ENCODE measurements at places on chromosomes 2 and 18. TPM values are rescaled to one million over a fixed set of nuclear protein-coding genes. Genes with fewer than 3 reads are reported as not detected.

TUBA4B gene
- total RNA-seq = not detected

DSG4 gene
- not detected for total RNA-seq

RTN4 gene
- 355 TPM for total RNA-seq

LIPG gene
- total RNA-seq = 2.2 TPM

LHCGR gene
- total RNA-seq = not detected

FAM237A gene
- total RNA-seq = not detected

SLC19A3 gene
- 0.36 TPM for total RNA-seq

ZCCHC2 gene
- total RNA-seq = 10.1 TPM

SNTG2 gene
- total RNA-seq = 2.1 TPM

THADA gene
- total RNA-seq = 38.0 TPM

CFAP65 gene
- not detected for total RNA-seq

GRCh38 chr2:30222636-30223360 is 8.5 kb upstream of the LBH start:
- DNase-seq = peak; percentile 58

DNA sequence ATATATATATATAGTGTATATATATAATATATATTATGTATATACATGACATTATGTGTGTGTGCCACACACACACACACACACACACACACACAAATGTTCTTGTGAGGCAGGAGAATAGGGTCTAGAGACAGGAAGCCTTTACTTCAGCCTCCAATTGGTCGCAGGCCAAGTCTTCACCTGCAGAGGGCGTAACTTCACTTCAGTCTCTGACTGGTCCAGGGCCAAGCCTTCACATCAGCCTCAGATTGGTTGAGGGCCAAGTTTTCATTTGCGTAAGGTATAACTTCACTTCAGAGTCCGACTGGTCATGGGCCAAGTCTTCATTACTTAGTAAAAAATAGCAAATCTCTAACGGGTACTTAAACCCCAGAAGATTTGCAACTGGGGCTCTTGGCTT is 13.2 kb upstream of the SS18 start:
- peak; percentile 43 for DNase-seq

- DNase-seq = no peak
Measured at GRCh38 chr2:214649440-214650205, 159.9 kb downstream of the BARD1 start.

DNA sequence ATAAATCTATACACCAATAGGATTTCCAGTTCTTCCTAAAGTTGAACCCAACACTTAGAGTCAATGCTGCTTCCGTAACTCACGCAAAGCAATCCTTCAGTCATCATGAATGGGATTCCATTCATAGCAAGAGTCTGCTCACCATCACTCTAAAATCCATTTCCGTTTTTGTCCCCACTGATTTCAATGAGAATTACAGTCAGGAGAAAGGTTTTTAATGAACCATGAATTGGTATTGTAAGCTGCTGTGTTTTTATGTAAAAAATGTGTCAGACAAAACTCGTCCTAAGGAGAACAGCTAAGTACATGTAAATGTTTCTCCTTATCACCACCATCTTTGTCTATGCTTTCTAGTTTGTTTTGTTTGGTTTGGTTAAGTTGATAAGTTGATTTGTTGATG is 391.5 kb downstream of the IRS1 start:
- DNase-seq = no peak

DNA sequence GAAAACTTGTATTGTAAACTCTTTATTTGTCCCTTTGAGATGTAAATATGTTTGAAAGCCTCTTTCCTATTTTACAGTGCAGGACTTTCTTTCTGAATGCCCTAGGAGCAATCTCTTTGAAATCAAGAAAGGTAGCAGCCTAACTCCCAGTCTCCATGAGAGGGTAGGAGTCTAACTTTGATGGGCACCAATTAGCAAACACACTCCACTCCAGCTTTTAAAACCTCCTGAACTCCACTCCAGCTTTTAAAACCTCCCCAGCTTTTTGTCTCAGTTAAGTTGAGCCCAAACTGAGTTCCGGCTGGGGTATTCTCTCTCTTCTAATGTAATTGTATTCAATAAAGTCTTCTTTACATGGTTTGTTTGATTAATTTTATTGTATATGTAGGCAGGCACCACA is 493.7 kb upstream of the CDH7 start:
- peak; percentile 4 for DNase-seq

- peak; percentile 11 for DNase-seq
Measured at GRCh38 chr2:1736045-1736444, 8.3 kb downstream of the PXDN start.

DNA sequence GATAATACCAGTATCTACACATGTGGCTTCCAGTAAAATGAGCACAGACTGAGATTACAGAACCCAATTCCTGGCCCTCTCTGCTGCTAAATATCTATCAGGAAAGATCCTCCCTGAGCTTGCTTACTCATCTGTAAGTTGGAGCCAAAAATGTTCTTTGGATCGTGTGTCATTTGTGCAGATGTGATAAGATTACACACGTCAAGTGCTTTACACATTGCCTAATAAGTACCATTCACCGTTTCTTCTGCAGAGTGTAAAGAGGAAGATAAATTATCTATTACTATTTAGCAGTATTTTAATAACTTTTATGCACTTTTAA is 23.2 kb upstream of the SLC20A1 start:
- DNase-seq = no peak

DNA sequence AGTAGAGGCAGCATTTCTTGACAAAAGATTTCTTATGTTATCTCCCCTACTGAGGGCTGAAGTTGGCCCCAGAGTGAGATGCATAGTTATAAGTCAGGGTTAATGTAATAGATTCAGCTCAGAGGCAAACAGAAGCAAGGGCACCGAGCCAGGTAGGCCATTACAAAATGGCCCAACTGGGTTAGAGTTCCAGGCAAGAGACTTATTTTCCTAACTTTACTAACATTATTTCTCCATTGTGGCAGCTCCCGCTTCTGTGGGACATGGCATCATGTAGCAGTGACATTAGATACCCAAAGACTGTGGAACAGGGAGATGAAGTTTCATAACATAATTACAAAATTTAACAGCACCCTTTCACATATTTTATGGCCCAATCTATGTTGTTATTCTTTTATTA is 27.1 kb downstream of the TSPYL6 start:
- no peak for DNase-seq

- DNase-seq = no peak
Measured at GRCh38 chr2:241035818-241036396, 37.5 kb downstream of the SNED1 start.

DNA sequence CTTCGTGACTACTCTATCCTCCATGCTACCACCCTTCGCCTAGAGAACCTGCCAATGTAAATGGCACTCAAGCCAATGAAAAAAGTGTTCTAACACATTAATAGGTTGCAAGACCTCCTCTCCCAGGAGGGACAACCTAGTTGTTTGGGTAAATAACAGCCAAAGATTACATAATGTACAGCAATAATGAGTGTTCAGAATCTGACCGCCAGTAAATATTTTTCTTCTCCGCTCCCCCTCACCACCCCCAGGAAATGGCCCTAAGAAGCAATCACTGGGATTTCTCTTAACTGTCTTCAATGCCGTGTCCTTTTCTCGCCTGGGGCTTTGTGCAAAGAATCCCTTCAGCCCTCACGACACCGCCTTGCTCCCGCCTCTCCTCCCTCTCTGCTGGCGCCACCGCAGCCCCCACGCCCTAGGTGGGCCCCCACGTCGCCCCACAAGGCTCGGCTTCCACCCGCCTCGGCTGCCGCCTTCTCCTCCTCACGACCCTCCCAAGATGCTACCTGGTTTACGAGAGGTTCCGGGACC is 458 bp downstream of the HYCC2 start:
- DNase-seq = peak; percentile 84

- DNase-seq = no peak
Measured at GRCh38 chr2:186526281-186526680, 40.2 kb downstream of the ZC3H15 start.

- DNase-seq = peak; percentile 73
Measured at GRCh38 chr2:30273574-30273929, 42.2 kb downstream of the LBH start.

DNA sequence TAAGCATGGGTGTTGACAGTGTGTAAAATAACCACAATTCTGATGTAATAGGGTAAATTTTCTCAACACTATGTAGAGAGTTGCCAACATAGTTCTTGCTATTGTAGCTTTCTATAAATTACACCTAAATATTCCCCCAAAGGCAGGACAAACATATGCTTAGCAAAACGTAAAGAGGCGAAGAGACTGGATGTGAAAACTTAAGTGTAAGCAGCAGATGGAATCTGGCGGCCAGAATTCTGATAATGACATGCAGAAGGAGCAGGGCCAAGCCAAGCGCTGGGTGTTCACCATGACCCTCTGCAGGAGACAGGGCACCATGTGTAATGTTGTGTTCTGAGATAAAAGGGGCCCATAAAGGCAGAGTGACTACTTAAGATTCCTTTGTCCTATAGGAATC is 105.2 kb upstream of the ZNF521 start:
- no peak for DNase-seq

GRCh38 chr2:135701442-135701841 is 40.2 kb upstream of the UBXN4 start:
- DNase-seq = peak; percentile 85

- DNase-seq = no peak
Measured at GRCh38 chr2:198314559-198315153, 510.3 kb downstream of the PLCL1 start.

GRCh38 chr18:31931163-31931885 is 11.6 kb downstream of the TRAPPC8 start:
- DNase-seq = peak; percentile 73

GRCh38 chr2:157784169-157784822 is 91.8 kb downstream of the ACVR1 start:
- peak; percentile 62 for DNase-seq

DNA sequence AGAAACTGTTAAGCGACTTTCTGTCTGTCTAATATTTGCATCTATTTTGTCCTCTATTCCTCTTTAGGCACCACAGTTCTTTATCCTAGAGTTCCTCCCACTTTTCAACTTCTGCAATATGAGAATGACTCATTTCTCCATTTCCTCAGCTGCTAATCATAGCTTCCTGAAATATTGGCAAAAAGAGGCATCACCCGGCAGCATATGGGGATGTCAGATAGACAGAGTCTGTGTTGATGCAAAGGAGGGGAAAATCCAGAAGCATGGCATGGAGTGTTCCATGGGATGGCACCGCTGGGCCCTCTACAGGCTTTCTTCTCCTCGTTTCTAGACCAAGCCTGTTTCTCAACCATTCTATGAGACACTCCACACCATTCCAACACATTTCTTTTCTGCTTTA is 93.4 kb downstream of the DOCK10 start:
- DNase-seq = peak; percentile 32

- DNase-seq = no peak
Measured at GRCh38 chr18:12315490-12315889, 7.4 kb downstream of the TUBB6 start.

DNA sequence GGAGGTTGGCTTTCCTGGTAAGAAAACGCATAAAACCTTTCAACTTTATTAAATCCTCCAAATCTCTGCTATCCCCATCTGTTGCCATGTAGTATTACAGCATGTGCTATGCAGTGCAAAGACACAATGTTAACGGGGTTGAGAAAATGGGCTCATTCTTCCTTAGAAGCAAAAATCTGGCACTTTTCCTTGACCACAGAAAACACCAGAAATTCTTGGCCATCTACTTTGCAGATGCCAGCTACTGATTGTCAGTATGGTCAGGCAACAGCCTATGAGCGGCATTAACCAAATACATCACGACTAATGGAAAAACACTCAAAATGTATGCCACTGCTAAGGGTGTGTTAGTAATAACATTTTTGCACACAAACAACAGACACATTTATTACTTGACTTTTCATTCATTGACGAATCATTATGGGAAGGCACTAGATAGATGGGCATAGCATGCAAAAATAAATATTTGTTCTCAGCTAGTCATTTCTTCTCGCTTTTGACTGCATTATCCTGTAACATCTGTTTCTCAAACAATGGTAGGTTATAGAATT is 65.2 kb upstream of the CRIM1 start:
- DNase-seq = peak; percentile 3

- DNase-seq = no peak
Measured at GRCh38 chr2:86577817-86578456, 14.7 kb upstream of the CHMP3 start.

- DNase-seq = no peak
Measured at GRCh38 chr18:11977153-11977466, 4.2 kb upstream of the IMPA2 start.

DNA sequence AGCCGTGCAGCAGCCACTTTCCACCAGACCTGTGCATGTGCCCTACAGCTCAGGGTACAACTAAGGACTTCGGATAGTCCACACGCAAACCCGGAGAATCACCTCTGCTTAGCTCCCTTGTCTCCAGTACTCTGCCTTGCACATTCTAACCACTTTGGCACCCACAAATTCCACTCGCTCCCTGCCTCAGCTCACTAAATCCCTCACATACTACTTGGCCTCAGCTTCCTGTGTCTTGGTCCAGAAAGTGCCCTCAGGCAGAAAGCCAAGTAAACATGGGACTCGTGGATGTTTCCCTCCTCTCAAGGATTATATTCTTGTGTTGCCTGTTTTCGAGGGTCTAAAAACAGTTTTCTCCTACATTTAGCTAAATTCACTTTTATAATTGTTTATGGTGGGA is 157.8 kb upstream of the DAPL1 start:
- DNase-seq = no peak

GRCh38 chr2:238060096-238060541 is 682 bp upstream of the SCLY start:
- peak; percentile 88 for DNase-seq

DNA sequence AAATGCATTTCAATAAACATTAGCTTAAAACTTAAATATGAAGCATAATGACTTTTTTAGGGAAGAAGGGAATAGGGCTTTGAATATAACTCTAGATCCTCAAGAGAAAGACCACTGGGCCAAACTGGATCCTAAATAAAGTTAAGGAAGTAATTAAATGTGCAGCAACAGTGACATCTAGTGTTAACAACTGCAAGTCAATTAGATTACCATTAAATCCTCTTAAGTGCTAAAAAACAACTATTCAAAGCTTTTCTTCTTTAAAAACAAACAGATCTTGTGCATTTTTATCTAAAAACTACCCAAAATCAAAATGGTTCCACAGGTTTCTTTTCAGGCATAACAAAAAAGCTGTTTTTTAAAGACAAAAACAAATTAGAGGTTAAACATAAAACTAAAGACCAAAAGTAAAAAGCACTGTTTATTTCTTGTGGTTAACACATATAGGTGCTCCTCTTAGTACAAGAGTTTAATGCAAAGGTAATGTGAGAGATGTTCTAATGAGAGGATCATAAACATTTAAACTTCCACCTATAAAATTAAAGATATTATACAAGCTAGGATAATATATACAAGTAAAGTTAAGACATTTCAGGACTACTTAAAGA is 111.4 kb downstream of the THADA start:
- no peak for DNase-seq

GRCh38 chr18:55214534-55214933 is 255.3 kb upstream of the CCDC68 start:
- DNase-seq = no peak

GRCh38 chr2:234083572-234084348 is 33.3 kb downstream of the SPP2 start:
- no peak for DNase-seq

GRCh38 chr2:232238108-232238507 is 140.4 kb upstream of the ALPP start:
- no peak for DNase-seq

All from osteoblast (primary cell).